ENCODE measurements at places on chromosomes 5 and 9. TPM values are rescaled to one million over a fixed set of nuclear protein-coding genes. Genes with fewer than 3 reads are reported as not detected.

Gene BTNL3
- total RNA-seq: not detected

Gene ARHGEF37
- 2.1 TPM for total RNA-seq

Gene STPG3
- not detected for total RNA-seq

Gene RBM22
- 44.3 TPM for total RNA-seq

Gene OLFM1
- 9.9 TPM for total RNA-seq

Gene SLC34A3
- 0.07 TPM for total RNA-seq

Gene GFRA3
- not detected for total RNA-seq

Gene ALG2
- total RNA-seq: 47.0 TPM

Gene ANKRA2
- total RNA-seq: 10.0 TPM

Gene CHD1
- 23.4 TPM for total RNA-seq

Gene PCDHB10
- total RNA-seq: 0.03 TPM

Gene PHF24
- total RNA-seq: 0.14 TPM

Gene CEMIP2
- 68.8 TPM for total RNA-seq

Gene SH3RF2
- 2.4 TPM for total RNA-seq

Gene SMIM33
- total RNA-seq: not detected

Gene GAS1
- total RNA-seq: 0.10 TPM

Gene LHX3
- 0.10 TPM for total RNA-seq

Gene IFNA13
- not detected for total RNA-seq

Gene LEAP2
- 0.62 TPM for total RNA-seq

Gene N4BP3
- total RNA-seq: 0.74 TPM

Gene SYNPO
- total RNA-seq: 21.7 TPM

Gene SET
- total RNA-seq: 401 TPM

Gene TNC
- 0.42 TPM for total RNA-seq

Gene PTGDS
- 0.67 TPM for total RNA-seq

Gene SPRY4
- total RNA-seq: 10.3 TPM
